ENCODE measurements at places on chromosomes 7 and 10. TPM values are rescaled to one million over a fixed set of nuclear protein-coding genes. Genes with fewer than 3 reads are reported as not detected.

Gene SCIN
- total RNA-seq = 0.12 TPM

Gene DGKI
- 5.4 TPM for total RNA-seq

Gene TMEM26
- total RNA-seq = not detected

Gene AGAP6
- total RNA-seq = 11.6 TPM

Gene NEUROG3
- not detected for total RNA-seq

Gene CDK13
- total RNA-seq = 29.6 TPM

Gene ACTR3C
- 8.8 TPM for total RNA-seq

Gene NUTM2E
- 0.12 TPM for total RNA-seq

Gene FFAR4
- not detected for total RNA-seq

Gene BAIAP2L1
- total RNA-seq = 3.2 TPM

Gene CLDN12
- 8.3 TPM for total RNA-seq

Measured in activated CD4-positive, alpha-beta memory T cell treated with anti-CD3 and anti-CD28 coated beads for 36 hours (primary cell).